ENCODE measurements at places on chromosomes 2 and 18.

DNA sequence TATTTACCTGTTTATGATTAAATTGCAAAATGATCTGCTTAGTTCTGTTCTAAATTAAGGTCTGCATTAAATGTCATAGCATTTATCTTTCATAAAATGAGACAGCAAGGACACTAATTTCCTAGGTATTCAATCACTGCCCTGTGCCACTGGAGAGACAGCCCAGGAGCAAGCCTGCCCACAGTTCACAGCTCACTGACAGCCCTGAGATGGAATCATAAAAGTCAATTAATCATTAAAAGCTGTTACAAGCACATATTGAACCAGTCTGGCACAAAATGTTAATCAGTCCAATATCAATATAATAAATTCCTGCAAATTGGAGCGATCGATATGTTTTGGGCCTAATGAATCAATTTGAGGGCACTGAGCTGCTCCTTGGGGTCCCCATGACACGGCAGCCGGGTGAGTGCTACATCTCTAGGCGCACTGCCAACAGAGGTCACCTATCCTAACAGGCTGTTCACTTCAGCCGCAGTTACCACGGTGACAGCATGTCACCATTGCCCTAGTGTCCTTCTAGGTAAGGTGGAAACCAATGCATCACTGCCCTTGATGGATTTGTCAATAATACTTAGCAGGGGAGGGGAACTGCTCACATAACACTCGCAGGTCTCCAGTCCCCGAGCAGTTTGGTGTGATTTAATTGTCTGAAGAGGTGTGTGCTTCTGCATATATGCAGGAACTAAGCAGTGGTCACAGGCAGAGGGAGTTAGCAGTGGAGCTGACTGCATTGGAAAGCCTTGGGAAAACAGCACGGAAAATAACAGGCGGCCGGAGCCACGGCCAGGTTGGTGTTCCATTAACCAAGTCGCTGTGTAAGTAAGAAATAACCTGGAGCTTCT is 47.3 kb downstream of the POU3F3 start:
- DNase-seq, result no peak

GRCh38 chr2:6445156-6445555 is 420.6 kb downstream of the CMPK2 start:
- DNase-seq, result no peak

DNA sequence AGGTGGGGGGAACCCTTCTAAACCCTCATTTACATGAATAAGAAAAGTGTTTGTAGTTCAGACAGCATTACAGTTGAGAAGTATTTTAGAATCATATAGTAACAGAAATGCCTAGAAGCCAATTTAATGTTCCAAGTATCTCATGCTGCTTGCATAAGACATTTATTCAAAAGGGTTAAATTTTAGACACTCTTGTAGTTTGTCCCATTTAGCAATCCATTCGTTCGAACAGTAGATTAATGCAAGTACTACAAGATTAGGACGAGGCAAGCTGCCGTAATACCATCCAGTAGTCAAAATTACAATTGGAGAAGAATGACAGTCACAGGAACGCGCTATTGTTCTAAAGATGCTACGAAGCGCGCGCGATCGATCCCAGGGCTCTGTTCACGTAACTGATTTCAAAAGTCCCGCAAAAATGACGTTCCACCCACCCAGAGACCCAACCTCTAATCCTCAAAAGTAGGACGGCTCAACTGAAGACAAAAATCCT is 1.2 kb downstream of the TMEM237 start:
- no peak for DNase-seq

DNA sequence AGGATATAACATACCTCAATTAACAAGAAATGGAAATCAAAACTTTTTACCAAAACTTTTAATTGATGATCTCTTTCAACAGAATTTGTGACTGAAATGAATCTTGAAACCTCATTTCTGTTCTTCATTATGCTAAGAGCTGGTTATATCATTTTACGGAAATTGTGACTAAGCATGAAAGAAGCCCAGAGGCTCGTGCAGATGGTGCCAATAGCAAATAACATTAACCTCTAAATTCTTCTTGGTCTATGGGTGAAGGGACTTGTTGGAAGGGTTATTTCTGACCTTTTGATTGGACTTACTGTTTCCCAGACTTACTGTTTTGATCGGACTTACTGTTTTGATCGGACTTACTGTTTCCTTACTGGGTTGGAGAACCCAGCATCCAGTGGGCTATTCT is 435.6 kb downstream of the TDRD15 start:
- DNase-seq, result no peak

GRCh38 chr2:1674766-1675397 is 69.4 kb downstream of the PXDN start:
- DNase-seq, result no peak

GRCh38 chr2:232911712-232912277 is 41.7 kb downstream of the SNORC start:
- no peak for DNase-seq

- DNase-seq, result no peak
Observed at GRCh38 chr2:72982219-72982618, 64.9 kb downstream of the EMX1 start.

DNA sequence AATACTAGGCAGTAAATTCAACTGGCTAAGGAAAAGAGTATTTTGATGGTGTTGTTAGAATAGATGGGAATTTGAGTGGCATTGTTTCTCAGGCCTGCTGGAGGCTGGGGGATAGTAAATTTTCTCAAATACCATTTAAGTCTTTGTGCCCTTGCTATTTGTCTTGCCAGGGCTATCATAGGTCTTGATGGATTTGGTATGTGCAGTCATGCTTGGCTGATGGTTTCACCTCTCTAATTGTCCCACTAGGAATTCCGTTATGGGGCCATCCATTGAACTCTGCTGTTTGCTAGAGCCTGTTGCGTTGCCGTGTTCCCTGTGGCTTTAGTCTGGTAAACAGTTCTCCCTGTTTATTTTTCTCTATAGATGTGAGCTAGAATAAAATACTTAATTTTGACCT is 438.1 kb upstream of the FAM98A start:
- no peak for DNase-seq

DNA sequence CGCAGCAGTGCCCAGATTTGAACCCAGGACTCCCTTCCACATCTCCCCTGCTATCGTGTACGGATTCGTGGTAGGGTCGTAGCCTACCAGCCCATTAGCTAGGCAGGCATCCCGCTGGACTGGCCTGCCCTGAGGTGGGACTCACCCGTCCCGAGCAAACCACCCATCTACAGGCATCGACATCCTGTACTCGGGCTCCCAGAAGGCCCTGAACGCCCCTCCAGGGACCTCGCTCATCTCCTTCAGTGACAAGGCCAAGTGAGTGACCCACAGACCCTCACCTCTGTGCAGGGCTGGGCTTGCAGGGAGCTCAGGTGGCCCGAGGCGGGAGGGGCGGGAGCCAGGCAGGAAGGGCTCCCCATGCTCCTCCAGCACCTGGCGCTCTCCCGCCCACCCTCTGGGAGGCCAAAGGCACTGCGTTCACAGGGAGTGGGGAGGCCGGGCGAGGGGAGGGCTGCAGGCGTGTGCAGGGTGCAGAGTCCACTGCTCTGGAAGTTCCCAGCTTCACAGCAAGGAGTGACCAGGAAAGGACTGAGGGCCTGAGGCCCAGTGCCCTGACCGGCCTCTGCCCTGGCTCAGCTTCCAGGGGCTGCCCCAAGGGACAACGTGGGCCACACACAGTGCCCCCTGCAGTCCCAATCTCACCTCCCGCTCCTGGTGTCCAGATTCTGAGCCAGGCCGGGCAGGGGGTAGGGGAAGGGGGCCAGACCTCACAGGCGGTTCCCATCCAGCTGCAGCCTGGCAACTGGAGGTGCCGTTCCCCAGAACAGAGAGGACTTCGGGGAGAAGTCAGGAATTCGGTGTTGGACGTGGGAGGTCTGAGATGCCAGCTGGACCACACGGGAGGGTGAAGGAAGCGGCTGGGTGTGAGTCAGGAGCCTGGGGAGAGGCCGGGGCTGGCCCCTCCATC is 5.4 kb downstream of the AGXT start:
- no peak for DNase-seq

Measured in stimulated activated CD4-positive, alpha-beta T cell treated with anti-CD3 and anti-CD28 coated beads, Interleukin-2, amount 100 ng/mL, for 24 hours (primary cell).